ENCODE measurements at places on chromosomes 12 and 14. TPM values are rescaled to one million over a fixed set of nuclear protein-coding genes. Genes with fewer than 3 reads are reported as not detected.

DNA sequence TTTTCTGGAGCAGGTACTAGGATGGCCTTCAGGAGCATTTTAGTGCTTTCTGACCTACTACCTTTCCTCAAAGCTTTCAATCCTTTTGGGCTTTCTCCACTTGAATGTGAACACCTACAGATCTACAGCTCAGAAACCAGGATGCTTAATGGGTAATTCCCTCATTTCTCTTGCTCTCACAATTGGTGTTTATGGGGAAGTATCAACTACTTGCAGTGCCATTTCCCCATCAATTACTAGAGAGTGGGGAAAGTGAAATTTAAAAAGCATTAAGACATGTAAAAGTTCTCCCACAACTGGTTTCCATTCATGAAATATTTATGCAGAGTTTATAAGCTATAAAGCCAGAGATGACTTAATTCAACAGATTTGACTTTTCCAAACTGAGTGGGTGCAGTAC lies 2.1 kb upstream of the YY1 start:
- H3K27me3 ChIP-seq: no peaks in the 10 kb centered on the region
- H3K4me1 ChIP-seq: peaks cover 12% of the 10 kb centered on the region
- peaks cover 3% of the 10 kb centered on the region for H3K36me3 ChIP-seq
- no peak for DNase-seq
- peak overlapping the region; percentile 65 for H3K4me3 ChIP-seq
- H3K27ac ChIP-seq: peak overlapping the region; percentile 29

DNA sequence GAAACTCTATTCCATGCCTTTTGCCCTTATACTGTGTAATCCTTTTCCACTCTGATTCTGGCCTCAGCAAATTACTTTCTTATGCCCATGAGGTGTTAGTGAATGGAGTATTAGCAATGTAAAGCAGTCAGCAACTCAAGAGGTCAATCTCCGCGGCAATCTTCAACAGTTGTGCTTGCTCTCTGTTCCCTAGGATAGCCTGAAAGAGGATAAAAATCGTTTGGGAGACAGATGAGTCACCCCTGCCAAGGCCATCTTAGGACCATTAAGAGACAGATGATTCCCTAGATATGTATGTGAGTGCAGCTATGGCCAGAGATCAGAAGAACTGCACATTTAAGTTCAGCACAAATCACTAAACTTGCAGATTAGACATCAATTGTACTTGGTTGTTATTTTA lies 1145.8 kb downstream of the GALC start:
- H3K27ac ChIP-seq: no peak overlapping the region
- no peaks in the 10 kb centered on the region for H3K36me3 ChIP-seq
- DNase-seq: no peak
- H3K4me3 ChIP-seq: no peak overlapping the region

DNA sequence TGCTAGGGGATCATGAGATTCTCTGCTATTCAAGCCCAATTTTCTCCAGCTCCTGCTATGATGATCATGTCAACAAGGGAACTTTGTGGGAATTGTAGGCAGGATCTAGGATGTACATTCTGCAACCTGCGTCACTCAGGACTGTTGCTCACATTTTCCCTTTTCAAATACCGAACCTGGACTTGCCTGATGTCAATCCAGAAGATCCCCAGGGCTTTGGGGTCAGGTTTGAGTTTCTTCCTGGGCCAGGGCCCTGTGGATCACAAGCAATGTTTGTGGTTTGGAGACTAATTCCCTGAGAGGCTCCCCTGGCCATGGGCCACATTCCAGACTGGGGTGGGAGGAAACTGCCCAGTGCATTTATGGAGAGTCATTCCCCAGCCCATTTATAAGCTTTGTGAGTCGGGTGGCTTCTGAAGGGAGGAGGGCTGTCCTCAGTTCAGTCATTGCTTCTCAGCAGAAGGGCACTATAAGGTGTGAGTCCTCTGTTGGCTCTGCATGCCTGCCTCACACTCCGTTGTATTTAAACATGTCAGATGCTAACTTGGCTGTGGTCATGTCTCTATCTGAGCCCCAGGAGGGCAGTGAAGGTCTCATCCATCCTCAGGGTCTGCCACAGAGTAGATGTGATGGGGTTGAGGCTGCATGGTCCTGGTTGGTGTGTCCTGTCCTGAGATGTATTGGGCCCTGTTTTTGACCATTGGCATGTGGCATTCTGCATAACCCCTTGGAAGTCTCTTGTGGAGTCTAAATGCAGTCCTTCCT lies 6.5 kb downstream of the KRT86 start:
- no peaks in the 10 kb centered on the region for H3K36me3 ChIP-seq
- H3K4me1 ChIP-seq: peaks cover 29% of the 10 kb centered on the region
- no peak overlapping the region for H3K27ac ChIP-seq
- peaks cover 26% of the 10 kb centered on the region for H3K27me3 ChIP-seq
- no peak overlapping the region for H3K4me3 ChIP-seq

GRCh38 chr12:53290661-53291060 lies 4.7 kb upstream of the PFDN5 start:
- no peak overlapping the region for H3K27ac ChIP-seq
- H3K4me3 ChIP-seq: no peak overlapping the region
- DNase-seq: no peak

DNA sequence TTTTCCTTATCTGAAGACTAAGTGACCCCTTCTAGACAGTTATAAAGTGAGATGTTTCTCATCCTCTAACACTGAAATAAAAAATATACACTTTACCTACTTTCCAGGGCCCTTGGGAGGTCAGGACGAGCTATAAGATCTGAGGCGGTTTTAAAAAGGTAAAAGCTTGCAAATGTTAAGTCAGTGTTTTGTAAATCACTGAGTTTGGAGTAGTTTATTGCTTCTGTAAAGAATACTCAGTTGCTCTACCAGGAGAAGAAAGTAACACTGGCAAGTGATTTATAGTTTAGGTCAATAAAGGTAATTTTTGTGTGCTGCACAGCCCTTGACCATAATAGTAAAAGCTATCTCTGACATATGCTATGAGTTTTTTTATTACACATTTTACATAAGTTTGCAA lies 584.5 kb downstream of the TMTC2 start:
- H3K4me1 ChIP-seq: no peaks in the 10 kb centered on the region
- H3K4me3 ChIP-seq: no peak overlapping the region
- H3K27me3 ChIP-seq: no peaks in the 10 kb centered on the region
- H3K27ac ChIP-seq: no peak overlapping the region

DNA sequence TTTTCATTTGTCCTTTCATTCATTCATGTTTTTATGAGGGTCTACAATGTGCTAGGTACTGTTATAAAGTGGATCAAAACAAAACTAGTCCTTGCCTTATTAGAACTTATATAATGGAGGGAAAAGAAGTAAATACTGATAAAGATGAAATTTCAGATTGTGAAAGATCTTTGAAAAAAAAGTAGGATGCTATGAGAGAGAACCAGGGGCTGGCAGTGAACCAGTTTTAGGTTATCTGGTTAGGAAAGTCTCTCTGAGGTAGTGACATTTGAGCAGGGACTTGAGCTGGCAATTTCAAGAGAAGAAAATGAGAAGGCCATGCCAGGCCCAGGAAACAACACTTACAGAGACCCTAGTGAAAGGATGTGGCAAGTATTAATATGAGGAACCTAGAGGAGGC lies 57.3 kb upstream of the E2F7 start:
- no peak overlapping the region for H3K27ac ChIP-seq
- H3K36me3 ChIP-seq: no peaks in the 10 kb centered on the region
- H3K27me3 ChIP-seq: no peaks in the 10 kb centered on the region
- DNase-seq: no peak
- no peak overlapping the region for H3K4me3 ChIP-seq

DNA sequence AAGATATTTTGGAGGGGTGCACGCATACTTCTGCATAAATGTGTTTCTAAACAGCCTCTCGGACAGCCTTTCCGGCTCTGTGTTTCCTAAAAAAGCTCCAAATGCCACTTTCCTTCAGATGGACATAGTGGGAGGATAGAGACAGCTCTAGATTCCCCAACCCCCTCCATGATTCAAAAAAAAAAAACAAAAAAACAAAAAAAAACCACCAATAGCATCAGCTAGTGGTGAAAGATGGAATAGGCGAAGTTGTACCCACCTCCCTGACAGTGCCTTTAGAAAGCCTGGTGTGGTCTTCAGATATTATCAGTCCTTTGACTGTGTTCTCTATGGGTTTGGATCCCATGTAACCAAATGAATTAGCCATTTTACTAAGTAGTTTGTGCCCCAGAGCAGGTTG lies 94.1 kb downstream of the PHETA1 start:
- no peak for DNase-seq
- no peak overlapping the region for H3K4me3 ChIP-seq
- no peaks in the 10 kb centered on the region for H3K36me3 ChIP-seq
- H3K27me3 ChIP-seq: peaks cover 23% of the 10 kb centered on the region

DNA sequence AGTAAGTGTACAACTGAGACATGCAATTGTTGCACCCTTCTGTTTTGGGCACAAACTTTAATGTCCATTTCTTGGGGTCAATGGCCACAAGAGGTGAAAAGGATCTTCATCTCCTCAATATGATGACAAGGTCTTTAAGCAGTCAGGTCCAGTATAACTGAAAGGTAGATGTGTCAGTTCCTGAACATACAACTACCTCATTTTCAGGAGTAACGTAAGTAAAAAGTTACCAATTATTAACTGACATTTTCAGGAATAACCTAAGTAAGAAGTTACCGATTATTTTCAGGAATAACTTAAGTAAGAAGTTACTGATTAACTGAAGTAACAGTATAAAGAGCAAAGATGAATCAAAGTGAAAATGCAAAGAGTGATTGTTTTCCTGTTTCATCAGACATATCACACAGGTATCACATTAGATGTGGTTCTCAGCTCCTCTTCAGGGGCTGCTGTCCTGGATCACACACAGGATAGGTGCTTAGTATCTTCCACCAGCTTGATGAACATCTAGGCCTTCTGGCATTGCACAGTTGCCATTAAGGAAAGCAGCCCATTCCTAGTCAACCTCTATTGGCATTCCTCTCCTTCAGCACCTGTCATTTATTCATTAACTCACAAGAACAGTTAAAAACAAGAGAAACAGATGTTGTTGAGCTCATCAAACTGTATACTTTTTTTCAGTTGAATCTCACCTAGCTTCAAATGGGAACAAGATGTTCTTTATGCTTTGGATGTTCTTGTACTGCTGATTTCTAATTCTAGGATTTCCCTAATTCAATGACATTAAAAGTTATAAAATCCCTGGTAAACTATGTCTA lies 200.0 kb downstream of the FOXG1 start:
- H3K4me3 ChIP-seq: no peak overlapping the region
- no peak overlapping the region for H3K27ac ChIP-seq
- no peaks in the 10 kb centered on the region for H3K36me3 ChIP-seq
- no peaks in the 10 kb centered on the region for H3K4me1 ChIP-seq

DNA sequence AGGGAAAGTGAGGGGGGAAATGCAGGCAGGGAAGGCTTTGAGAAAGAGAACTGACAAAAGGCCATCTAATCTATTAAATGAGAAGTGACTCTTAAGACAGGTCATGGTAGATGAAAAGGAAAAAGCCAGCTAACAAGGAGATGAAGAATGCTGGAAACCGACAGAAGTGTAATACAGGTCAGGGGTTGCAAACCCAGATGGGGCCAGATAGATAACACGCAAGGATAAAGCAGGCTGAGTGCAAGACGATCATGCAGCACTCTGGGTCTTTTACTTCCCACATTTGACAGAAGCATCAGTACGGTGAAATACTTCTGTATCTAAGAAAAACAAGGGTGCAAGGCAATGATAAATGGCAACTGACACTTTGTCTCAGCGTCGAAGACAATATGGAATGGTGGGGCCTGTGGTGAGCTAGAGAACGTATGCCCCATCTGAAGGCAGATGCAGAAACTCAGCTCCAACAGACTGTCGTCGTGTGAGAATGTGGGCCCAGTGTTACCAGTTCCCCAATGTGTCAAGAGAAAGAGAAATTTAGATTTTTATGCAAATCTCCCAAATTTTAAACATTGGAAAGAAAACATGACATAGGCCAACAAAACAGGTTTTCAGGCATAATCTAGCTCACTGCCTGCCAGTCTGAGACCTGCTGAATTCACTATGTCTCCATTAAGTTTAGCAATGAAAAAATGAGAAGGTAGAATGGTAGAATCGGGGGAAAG lies 187.4 kb downstream of the PHLDA1 start:
- H3K27me3 ChIP-seq: no peaks in the 10 kb centered on the region
- no peak overlapping the region for H3K4me3 ChIP-seq
- DNase-seq: no peak
- H3K4me1 ChIP-seq: peaks cover 18% of the 10 kb centered on the region
- H3K27ac ChIP-seq: no peak overlapping the region

DNA sequence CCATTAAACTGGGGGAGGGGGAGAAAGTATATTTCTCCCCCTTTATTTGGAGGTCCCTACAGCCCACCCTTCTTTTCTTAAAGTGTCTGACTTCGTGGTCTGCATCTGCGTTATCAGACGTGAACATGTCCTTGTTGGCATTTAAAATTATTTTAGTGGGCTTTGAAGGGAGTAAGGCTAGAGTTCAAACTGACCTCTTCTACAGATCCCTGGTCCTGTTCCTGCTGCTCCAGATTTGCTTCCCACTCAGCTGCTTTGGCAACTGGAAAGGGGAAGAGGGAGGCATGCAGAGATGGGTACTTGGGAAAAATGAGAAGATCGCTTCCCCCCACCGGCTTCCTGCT lies 611 bp upstream of the SIX6 start:
- H3K4me3 ChIP-seq: no peak overlapping the region
- peaks cover 35% of the 10 kb centered on the region for H3K4me1 ChIP-seq
- H3K27me3 ChIP-seq: peaks cover 79% of the 10 kb centered on the region
- H3K27ac ChIP-seq: no peak overlapping the region
- DNase-seq: no peak
- H3K36me3 ChIP-seq: no peaks in the 10 kb centered on the region

- no peak overlapping the region for H3K27ac ChIP-seq
- DNase-seq: no peak
- H3K4me1 ChIP-seq: no peaks in the 10 kb centered on the region
- no peaks in the 10 kb centered on the region for H3K36me3 ChIP-seq
Measured at GRCh38 chr14:87139299-87139698, 853.7 kb downstream of the GALC start.

GRCh38 chr12:3341594-3341993 lies 149.4 kb upstream of the PRMT8 start:
- no peak overlapping the region for H3K27ac ChIP-seq
- H3K36me3 ChIP-seq: no peaks in the 10 kb centered on the region
- H3K4me1 ChIP-seq: peaks cover 10% of the 10 kb centered on the region

DCN gene
- 1,115 TPM for polyA plus RNA-seq

KRT78 gene
- polyA plus RNA-seq: not detected

TPI1 gene
- polyA plus RNA-seq: 988 TPM

REP15 gene
- polyA plus RNA-seq: 1.9 TPM

JPH4 gene
- 0.58 TPM for polyA plus RNA-seq

TMED8 gene
- 5.9 TPM for polyA plus RNA-seq
